Liver (tissue), 10 donors: ENCODE measurements at places on chromosomes 12 and 14. TPM values are rescaled to one million over a fixed set of nuclear protein-coding genes. Genes with fewer than 3 reads are reported as not detected.

DNA sequence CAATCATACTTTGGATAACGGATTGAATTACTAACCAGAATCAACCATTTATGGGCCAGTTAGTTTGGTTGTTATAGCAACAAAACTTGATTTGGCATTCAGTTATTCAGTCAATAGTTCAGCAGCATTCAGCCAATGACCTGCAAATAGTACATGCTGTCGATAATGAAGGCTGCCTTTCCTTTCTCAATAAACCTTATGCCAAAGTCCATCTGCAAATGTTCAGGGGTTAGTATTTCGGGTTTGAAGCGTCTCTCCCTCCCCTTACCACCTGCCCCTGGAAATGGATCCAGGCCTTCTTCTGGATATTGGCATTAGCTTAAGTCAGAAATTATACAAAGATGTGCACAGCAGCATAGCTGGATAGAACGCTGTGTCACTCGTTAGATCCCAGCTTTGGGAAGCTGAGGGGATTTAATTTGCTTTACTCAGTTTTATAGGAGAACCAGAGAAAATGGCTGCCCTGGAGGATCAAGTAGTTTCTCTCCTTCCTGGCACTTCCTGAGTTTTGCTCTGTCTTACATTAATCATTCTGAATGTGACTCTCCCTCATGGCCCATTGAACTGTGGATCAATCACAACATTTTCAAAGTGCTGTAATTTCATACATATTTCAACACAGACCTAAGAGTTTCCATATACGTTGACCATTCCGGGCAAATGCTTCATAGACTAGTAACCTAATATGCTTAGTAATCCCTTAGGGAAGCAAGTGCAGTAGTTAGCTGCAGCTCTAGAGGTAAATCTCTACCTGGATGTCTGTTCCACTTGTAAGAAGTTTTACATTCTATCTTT lies 46.7 kb upstream of the PTPRR start:
- H3K27me3 ChIP-seq = no peaks in the 10 kb centered on the region
- H3K4me1 ChIP-seq = no peaks in the 10 kb centered on the region
- no peak for DNase-seq
- H3K4me3 ChIP-seq = no peak overlapping the region
- H3K36me3 ChIP-seq = no peaks in the 10 kb centered on the region

- H3K4me1 ChIP-seq = peaks cover 22% of the 10 kb centered on the region
- H3K36me3 ChIP-seq = peaks cover 2% of the 10 kb centered on the region
- H3K4me3 ChIP-seq = no peak overlapping the region
Observed at GRCh38 chr12:121017966-121018491, 1.7 kb upstream of the C12orf43 start.

Gene MGAT4C
- 0.08 TPM for total RNA-seq

DNA sequence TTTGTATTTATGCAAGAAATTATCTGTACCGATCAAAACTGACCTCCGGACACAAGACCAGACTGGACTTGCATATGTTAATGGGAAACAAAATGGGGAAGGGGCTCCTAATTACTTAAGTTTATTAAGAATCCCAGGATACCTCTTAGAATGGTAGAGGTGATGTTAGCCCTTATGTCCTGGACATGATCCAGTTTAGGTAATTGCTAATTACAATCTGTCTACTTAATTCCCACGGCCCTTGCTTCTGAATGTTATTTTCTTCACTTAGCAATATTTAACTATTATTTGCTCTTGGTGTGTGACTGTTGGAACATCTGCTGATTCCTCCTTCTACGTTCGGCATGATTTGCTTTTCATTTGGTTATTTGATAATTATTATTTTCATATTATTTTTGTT lies 644.0 kb downstream of the DIO2 start:
- no peak for DNase-seq
- H3K27ac ChIP-seq = no peak overlapping the region
- no peaks in the 10 kb centered on the region for H3K27me3 ChIP-seq
- H3K4me3 ChIP-seq = no peak overlapping the region

Gene IRAK3
- 5.6 TPM for total RNA-seq

Gene B4GALNT1
- total RNA-seq = 0.25 TPM

- no peak within 1 kb of the TSS for H3K27ac ChIP-seq
- no peak within 1 kb of the TSS for H3K4me3 ChIP-seq
- no peaks in the 10 kb centered on the region for H3K4me1 ChIP-seq
- H3K36me3 ChIP-seq = no peaks in the 10 kb centered on the region
Observed at GRCh38 chr12:7747246-7747645, at the start of gene CLEC4C. CLEC4C (minus strand) TSS chr12:7747375; CDS start chr12:7747348, 27 bp downstream.

DNA sequence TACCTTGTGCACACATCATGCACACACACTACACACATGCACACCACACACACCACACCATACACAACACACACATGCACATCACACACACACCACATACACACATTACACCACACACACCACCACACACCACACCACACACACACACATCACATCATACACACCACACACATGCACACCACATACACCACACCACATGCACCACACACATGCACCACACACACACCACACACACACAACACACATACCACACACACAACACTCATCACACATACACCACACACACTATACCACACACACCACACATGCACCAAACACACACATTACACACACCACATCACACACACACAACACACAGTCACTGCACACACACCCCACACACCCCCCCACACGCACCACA lies 38.1 kb downstream of the SDR9C7 start:
- H3K36me3 ChIP-seq = no peaks in the 10 kb centered on the region
- DNase-seq = no peak
- peak overlapping the region; percentile 27 for H3K27ac ChIP-seq
- peaks cover 18% of the 10 kb centered on the region for H3K4me1 ChIP-seq
- no peaks in the 10 kb centered on the region for H3K27me3 ChIP-seq

Gene DPY19L2
- 2.8 TPM for total RNA-seq

- H3K27me3 ChIP-seq = no peaks in the 10 kb centered on the region
- H3K4me3 ChIP-seq = no peak overlapping the region
- H3K36me3 ChIP-seq = no peaks in the 10 kb centered on the region
- no peaks in the 10 kb centered on the region for H3K4me1 ChIP-seq
Observed at GRCh38 chr14:94213741-94214140, 39.6 kb downstream of the PPP4R4 start.

Gene CD163
- total RNA-seq = 153 TPM

Gene SINHCAF
- 3.9 TPM for total RNA-seq

DNA sequence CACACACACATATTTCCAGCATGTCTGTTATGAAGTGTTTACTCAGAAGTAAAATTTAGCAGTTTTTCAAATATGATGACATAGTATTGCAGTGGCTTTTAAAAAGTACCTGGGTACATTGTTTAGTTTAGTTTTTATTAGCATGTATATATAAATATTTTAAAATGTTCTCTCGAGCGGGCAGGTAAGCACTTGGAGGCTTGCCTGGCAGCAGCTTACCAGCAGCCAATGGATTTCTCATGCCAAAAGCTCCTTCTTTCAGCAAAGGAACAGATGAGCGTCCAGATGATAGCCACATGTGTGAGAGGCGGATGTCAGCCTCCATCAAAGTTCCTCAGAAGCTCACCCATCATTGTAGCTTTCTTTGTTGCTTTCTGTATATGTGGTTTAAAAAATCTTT lies 57.2 kb upstream of the LRIG3 start:
- H3K36me3 ChIP-seq = no peaks in the 10 kb centered on the region
- H3K27ac ChIP-seq = no peak overlapping the region
- H3K4me3 ChIP-seq = no peak overlapping the region
- DNase-seq = no peak
- no peaks in the 10 kb centered on the region for H3K4me1 ChIP-seq

- H3K4me3 ChIP-seq = no peak overlapping the region
- H3K27ac ChIP-seq = no peak overlapping the region
- no peaks in the 10 kb centered on the region for H3K27me3 ChIP-seq
- H3K36me3 ChIP-seq = no peaks in the 10 kb centered on the region
- DNase-seq = no peak
- no peaks in the 10 kb centered on the region for H3K4me1 ChIP-seq
Observed at GRCh38 chr14:55789406-55789805, 209.4 kb downstream of the KTN1 start.

Gene RHEBL1
- not detected for total RNA-seq

- H3K4me1 ChIP-seq = no peaks in the 10 kb centered on the region
- H3K36me3 ChIP-seq = no peaks in the 10 kb centered on the region
- no peak for DNase-seq
- peaks cover 2% of the 10 kb centered on the region for H3K27me3 ChIP-seq
Observed at GRCh38 chr12:97982684-97983083, 520.1 kb downstream of the RMST start.

Gene GPRC5D
- total RNA-seq = 0.17 TPM

DNA sequence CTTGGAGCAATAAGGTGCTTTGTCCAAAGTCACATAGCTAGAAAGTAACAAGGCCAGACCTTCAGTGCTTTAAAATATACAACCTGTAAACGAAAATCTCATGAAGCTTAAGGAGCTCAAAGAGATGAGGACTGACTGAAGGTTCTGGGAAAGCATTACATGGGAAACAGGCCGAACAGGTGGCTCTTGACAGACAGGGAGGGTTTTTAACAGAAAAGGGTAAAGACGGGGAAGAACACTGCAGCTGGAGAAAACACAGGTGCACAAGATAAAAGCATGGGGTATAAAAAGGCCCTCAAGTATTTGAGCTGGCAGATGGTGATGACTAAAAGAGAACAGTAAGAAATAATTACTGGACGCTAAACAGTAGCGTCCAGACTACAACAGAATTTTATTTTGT lies 257.2 kb downstream of the NELL2 start:
- H3K4me3 ChIP-seq = no peak overlapping the region
- H3K36me3 ChIP-seq = no peaks in the 10 kb centered on the region
- no peaks in the 10 kb centered on the region for H3K4me1 ChIP-seq
- no peak overlapping the region for H3K27ac ChIP-seq
- DNase-seq = no peak

Gene C12orf56
- 0.08 TPM for total RNA-seq

DNA sequence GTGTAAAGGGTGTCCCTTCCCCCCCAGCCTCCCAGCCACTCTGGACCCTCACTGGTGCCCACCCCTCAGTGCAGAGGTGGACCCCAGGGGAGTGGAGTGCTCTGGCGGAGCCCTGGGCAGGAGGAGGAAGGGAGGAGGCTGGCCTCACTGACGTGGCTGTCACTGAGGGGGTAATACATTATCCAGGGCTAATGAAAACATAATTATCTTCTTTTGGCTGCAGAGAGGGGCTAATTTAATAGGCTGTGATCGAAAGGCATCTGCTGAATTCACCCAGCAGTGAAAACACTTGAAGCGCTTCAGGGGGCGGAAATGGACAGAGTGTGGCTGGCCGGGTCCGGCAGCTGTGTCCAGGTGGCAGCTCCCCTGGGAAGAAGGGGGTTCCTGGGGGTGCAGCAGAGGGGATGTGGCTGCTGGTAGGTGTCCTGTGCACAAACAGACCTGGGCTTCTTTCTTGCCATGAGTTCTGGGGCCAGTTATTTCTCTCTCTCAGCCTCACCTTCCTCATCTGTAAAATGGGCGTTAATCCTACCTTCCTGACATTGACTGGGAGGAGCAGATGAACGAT lies 3.7 kb upstream of the NOS1 start:
- peaks cover 13% of the 10 kb centered on the region for H3K27me3 ChIP-seq
- H3K36me3 ChIP-seq = no peaks in the 10 kb centered on the region
- no peak overlapping the region for H3K4me3 ChIP-seq
- no peak for DNase-seq

- no peaks in the 10 kb centered on the region for H3K36me3 ChIP-seq
- no peak overlapping the region for H3K27ac ChIP-seq
- H3K4me1 ChIP-seq = no peaks in the 10 kb centered on the region
- no peak overlapping the region for H3K4me3 ChIP-seq
Observed at GRCh38 chr12:30643366-30643765, 52.3 kb downstream of the IPO8 start.

Gene CD4
- 22.5 TPM for total RNA-seq

DNA sequence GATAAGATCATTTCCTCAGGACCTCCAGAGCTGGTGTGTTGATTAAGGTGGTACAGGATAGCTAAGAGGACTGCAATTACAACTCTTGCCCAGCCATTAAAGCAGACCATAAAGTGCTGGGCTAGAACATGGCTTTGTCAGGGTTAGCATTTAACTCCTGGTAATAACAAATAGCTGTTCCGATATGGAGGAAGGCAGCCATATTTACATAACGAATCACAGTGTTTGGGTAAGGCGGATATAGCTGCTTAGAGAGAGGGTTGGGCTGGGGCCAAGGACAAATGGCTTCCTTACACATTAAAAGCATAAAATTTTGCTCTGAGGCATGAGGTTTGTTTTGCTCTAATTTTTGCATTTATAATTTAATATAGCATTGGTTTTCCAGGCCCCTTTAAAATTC lies 297.7 kb upstream of the DDHD1 start:
- DNase-seq = no peak
- H3K4me1 ChIP-seq = no peaks in the 10 kb centered on the region
- no peak overlapping the region for H3K4me3 ChIP-seq
- H3K36me3 ChIP-seq = no peaks in the 10 kb centered on the region
- H3K27me3 ChIP-seq = no peaks in the 10 kb centered on the region
- H3K27ac ChIP-seq = no peak overlapping the region

Gene GARIN6
- total RNA-seq = not detected
